ENCODE measurements at places on chromosomes 2 and 18. TPM values are rescaled to one million over a fixed set of nuclear protein-coding genes. Genes with fewer than 3 reads are reported as not detected.

DNA sequence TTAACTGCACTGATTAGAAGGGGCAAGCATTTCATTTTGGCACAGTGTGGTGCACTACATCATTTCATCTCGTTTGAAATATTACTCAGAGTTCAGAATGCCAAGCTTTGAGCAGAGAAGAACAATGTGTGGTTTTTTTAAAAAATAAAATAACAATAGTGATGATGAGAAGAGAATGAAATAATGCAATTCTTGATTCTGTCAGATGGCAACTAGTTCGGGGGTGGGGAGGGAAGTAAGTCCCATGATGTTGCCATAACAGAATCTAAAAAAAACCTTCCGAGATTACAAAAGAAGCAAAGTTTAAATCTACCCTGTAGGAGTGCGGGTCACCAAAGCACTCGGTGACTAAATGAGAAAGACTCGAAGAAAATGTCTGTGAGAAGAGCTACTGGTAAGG, 490.4 kb downstream of the NR4A2 start:
- H3K4me1 ChIP-seq, result no peaks in the 10 kb centered on the region
- H3K36me3 ChIP-seq, result no peaks in the 10 kb centered on the region
- no peaks in the 10 kb centered on the region for H3K27me3 ChIP-seq

- no peak for DNase-seq
- H3K27me3 ChIP-seq, result no peaks in the 10 kb centered on the region
- H3K36me3 ChIP-seq, result peaks cover 24% of the 10 kb centered on the region
- H3K4me3 ChIP-seq, result no peak overlapping the region
- H3K27ac ChIP-seq, result no peak overlapping the region
Observed at GRCh38 chr18:49247781-49248180, 212.7 kb downstream of the DYM start.

Gene OR6B2
- not detected for total RNA-seq

DNA sequence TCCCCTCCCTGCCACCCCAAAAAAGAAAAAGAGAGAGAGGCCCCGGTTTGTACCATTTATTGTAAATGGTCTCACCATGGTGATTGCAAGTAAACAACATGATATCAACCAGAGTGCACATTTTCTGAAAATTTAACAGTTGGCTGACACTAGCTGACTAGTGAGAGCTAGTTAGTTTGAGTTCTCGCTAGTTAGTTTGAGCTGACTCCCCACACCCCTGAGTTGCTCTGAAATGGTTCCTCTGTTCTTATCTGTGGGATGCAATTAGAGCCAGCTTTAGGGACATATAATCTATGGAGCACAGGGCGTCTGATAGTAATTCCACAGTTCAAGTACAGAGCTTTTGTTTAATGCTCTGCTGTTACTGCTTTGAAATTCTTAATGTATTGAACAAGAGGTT, 13.1 kb downstream of the CASP10 start:
- H3K36me3 ChIP-seq, result peaks cover 57% of the 10 kb centered on the region
- peaks cover 61% of the 10 kb centered on the region for H3K4me1 ChIP-seq
- DNase-seq, result no peak

DNA sequence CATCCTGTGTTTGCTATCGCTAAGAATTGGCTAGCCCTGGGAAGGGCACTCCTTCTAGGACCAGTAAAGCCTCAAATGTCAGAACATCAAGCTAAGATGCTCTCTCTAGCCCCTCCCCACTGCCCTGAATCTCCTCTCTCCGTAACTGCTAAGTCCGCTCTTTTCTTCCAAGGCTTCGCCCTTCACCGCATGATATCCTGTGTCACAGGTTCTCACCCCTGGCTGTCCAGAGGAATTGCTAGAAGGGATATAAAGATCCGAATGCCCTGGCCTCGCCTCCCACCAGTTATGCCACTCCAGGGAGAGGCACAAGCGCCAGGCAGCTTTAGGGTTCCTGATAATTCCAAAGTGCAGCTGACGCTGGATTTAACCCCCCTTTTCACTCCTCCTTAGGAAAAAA, 17.1 kb upstream of the GPR45 start:
- no peak for DNase-seq
- no peaks in the 10 kb centered on the region for H3K4me1 ChIP-seq
- H3K4me3 ChIP-seq, result no peak overlapping the region
- H3K27me3 ChIP-seq, result peaks cover 4% of the 10 kb centered on the region
- no peak overlapping the region for H3K27ac ChIP-seq

Gene CNTNAP5
- total RNA-seq, result not detected

Gene SLC5A7
- total RNA-seq, result not detected

- peaks cover 22% of the 10 kb centered on the region for H3K4me1 ChIP-seq
- peak overlapping the region; percentile 5 for H3K27ac ChIP-seq
- H3K27me3 ChIP-seq, result no peaks in the 10 kb centered on the region
- H3K36me3 ChIP-seq, result peaks cover 5% of the 10 kb centered on the region
- no peak for DNase-seq
- H3K4me3 ChIP-seq, result no peak overlapping the region
Observed at GRCh38 chr18:12998332-12999060, 7.3 kb downstream of the CEP192 start.

All from activated naive CD8-positive, alpha-beta T cell treated with anti-CD3 and anti-CD28 coated beads for 36 hours (primary cell).